ENCODE measurements at places on chromosomes 16 and 17. TPM values are rescaled to one million over a fixed set of nuclear protein-coding genes. Genes with fewer than 3 reads are reported as not detected.

Gene SPNS2
- total RNA-seq = 7.5 TPM

GRCh38 chr17:29571883-29572681 lies 3.6 kb downstream of the TP53I13 start:
- no peak for DNase-seq

DNA sequence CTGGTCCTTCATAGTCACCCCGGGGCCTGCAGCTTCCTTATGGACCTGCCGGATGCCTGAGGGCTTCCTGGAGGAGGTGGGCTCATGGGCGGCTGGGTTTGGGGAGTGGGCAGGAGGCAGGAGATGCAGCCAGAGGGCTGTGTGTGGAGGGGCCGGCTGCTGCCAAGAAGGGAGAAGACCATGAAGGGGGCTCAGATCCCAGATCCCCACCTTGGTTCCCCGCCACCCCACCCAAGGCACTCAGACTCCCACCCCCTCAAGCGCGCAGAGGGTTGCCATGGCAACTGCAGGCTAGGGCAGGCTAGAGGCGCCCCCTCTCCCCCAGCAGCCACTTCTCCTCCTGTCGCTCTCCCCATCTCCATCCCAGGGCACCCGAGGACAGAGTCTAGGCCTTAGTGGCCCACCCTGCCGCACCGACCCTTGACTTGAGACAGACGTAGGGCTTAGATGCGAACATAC lies 104.5 kb downstream of the CRLF3 start:
- no peak for DNase-seq

DNA sequence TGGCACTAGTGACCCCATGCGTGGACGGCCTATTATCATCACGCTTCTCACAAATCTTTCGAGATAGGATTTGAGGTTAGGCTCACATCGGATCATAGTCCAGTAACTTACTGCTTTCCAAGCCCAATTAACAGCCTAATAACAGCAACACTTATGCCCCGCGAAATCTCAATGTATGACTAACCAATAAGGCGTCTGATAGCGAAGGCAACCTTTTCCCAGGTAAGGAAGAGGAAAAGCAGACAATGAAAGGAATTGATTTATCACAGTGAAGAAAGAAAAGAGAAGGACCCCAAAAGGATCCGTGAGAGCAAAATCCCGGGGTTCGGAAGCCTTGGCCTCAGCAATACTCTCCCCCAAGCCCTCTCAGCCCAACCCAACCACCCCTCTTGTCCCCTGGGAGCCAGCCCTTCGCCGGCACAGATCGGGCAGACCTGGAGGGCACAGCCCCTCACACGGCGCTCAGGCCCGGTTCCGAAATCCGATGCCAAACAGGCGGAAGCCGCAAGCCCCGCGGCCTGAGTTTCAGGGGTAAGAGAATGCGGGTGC lies 534 bp downstream of the GPATCH8 start:
- DNase-seq = no peak

DNA sequence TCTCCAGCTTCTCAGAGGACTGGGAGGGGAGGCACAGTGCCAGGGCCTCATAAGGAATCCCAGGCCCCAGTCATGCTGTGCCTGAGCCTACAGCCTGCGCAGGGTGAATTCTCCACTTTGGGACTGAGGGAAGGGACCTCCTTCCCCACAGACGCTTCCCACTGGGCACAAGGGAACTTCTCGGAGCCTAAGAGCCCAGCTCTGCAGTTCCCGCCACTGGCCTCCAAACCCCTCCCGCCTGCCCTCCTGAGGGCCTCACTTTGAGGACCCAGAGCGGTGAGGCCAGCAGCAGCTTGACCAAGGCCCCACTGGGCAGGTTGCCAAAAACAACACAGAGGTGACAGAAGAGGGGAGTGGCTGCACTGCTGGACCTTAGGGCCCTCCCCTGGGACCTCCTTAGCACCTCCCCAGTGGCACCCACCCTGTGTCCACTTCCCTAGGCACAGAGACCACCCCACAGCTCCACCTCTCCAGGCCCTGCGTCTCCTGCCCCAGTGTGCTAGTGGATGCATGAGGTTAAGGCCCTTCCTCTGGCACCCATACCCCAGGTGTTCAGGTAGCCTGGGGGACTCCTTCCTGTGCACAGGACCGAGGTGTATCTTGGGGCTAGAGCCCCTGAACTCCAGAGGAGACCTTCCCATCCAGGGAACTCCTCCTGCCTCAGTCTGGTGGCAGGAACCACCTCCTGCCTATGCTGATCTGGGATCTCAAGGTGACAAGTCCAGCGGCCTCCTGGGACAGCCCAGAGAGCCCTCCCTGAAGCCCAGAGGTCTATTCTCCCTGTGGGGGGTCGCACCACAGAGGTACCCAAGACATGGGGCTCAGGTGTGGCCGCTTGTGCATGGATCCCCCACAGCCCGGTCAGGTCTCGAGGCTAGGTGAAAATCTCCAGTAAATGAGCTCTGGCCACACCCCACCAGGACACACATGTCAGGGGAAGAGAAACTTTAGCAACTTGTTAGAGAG lies 3.4 kb downstream of the CASKIN2 start:
- no peak for DNase-seq

Gene SOX15
- total RNA-seq = 1.2 TPM

Gene LGALS9B
- not detected for total RNA-seq

DNA sequence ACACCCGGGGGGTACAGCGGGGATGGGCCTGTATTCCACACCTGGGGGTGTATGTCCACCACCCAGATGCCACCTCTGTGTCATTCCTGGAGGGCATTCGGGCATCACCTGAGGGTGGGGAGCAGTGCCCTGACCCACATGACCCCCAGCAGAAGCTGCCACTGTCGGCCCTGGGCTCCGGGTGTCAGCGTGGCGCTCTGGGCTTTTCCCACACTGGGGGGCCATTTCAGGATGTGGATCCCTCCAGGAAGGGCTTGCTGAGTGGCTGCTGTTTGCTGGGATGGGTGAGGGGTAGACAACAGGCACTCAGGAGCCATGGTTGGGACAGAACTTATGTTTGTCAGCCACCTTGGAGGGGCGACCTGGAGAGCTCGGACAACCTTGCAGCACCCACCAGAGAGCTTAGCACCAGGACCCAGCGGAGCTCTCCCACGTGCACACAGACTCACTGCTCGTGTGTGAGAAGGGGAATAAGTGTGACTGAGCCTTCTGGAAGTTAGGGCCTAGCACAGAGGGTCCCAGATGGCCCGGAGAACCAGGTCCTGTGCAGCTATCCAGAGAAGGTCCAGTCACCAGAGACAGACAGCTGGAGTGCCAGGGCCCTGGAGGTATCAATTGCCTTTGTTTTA lies 102.7 kb downstream of the METRNL start:
- DNase-seq = no peak

DNA sequence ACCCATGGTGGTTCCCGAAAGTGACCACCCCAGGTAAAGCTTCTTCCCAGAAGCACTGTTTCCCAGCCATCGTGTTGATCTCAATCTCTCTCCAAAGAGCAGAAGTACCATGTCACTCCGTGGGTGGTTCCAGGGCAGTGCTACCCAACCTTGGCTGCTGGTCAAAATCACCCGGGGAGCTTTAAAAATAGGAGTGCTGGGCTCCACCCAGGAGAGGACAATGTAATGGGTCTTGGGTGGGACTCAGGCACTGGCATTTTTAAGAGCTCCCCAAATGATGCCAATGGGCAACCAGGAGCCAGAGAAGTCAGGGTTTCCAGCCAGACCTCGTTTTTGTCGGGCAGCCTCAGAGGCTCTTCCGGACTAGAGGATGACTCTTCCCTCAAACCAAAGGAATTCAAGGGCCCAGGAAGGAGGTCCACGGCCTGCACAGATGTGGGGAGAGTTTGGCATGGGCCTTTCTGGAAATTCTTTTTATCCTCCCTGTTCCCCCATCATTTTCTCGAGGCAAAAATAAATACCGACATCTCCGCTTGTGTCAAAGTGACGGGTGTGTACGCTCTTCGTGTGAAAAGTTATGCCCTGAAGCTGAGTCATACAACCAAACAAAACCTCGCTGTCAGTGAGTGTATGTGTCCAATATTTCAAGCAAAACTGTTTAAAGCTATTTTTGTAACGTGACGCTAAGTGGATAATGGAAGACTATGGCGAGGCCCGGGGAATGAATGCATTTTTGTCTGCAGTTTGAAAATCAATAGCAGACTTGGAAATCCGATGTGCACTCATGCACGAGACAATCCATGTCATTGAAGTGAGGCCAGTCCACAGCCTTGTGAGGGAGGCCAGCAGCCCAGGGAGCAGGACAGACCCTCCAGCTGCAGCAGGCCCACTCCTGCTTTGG lies 364.1 kb downstream of the FOXL1 start:
- DNase-seq = no peak

- DNase-seq = no peak
Measured at GRCh38 chr17:32692179-32692578, 184.7 kb downstream of the MYO1D start.

DNA sequence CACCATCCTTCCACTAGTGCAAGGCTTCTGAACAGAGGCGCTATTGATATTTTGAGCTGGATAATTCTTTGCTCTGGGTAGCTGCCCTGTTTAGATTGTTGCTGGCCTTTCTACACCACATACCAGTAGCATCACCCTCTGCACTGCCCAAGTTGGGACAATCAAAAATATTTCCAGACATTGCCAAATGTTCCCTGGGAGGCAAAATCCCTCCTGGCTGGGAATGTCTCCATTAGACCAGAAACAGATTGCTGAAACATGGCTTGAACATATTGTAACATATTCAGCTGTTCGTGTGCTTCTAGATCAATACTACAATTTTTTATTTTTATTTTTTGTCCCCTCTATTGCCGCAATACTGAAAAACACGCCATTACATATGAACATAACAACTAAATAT lies 174.6 kb downstream of the ABCA8 start:
- DNase-seq = no peak

DNA sequence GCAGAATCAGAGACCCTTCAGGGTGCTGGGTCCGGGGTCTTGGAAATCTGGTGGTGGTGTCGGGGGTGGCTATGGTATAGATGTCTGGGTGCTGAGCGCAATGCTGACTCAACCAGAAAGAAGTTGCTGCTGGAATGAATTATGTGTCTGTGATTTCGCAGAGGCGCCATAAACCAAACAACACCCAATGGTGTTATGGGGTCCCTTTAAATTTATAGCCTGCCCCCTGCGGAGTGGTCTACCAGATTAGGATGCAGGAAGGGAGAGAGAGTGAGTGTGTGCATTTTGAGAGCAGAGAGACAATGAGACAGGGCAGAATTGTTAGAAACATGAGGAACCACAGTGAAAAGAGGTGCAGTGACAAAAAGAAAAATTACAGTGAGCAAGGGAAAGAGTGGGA lies 100.7 kb upstream of the CDH11 start:
- no peak for DNase-seq

GRCh38 chr17:17375841-17376240 lies 72.7 kb downstream of the NT5M start:
- DNase-seq = no peak

DNA sequence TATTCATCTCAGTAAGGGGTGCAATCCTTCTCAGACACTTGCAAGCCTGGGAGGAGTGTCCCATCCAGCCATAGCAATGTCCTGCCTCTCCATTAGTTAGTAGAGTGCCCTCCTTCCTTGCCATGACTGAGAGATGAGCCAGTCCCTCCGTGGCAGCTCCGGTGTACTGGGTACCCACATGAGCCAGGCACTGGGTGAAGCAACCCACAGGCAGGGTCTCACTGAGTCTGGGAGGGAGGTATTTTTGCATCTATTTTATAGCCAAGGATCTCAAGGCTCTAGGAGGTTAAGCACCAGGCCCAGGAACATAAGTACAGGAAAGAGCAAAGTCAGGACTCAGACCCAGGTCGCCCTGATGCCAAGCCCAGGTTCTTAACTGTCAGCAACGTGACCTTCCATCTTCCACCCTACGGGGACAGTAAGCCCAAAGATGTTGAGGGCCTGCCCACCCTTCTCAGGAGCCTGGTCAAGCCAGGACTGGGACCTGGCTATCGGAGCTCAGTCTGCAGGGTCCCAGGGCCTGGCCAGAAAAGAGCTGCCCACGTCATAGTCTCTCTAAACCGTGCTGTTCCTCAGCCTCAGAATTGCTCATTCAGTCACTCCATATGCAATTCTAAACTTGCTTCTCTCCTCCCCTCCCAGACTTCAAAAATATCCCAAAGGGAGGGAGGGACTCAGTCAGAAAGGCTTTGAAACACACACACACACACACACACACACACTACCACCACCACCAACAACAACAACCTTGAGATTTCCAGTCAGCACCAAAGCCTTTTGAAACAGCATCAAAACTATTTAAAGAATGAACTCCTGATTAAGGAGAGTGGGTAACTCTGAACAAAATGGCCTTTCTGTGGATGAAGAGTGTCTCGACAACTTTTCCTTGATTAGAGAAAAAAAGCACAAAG lies 16.6 kb downstream of the NOS2 start:
- DNase-seq = no peak

DNA sequence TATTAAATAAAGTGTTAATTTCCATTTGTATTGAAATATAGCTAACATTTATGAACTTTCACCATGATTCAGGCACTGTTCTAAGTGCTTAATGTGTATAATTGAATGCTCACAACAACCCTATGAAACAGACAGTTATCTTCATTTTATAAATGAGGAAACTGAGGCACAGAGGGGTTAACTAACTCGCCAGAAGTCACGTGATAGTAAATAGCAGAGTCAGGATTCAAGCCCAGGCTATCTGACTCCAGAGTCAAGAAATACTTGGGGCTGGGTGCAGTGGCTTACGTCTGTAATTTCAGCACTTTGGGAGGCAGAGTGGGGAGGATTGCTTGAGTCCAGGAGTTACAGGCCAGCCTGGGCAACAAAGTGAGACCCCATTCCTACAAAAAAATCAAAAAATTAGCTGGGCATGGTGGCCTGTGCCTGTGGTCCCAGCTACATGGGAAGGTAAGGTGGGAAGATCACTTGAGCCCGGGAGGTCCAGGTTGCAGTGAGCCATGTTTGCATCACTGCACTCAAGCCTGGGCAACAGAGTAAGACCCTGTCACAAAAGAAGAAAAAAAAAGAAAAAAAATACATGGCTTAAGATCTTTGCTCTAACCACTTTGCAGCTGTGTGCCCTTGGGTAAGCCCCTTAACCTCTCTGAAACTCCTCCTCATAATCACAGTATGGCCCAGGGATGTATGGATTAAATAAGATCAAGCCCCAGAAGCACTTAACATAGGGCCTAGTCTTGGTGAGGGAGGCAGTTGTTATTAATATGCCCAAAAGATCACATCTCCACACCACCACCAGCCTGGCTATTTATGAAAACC lies 29.0 kb downstream of the WSB1 start:
- no peak for DNase-seq

GRCh38 chr16:24052329-24053098 lies 203.6 kb upstream of the CACNG3 start:
- DNase-seq = no peak

GRCh38 chr17:28812748-28813377 lies 29.7 kb downstream of the FAM222B start:
- DNase-seq = no peak

Gene ASPHD1
- total RNA-seq = 0.16 TPM

Gene ITGAX
- 2.2 TPM for total RNA-seq

DNA sequence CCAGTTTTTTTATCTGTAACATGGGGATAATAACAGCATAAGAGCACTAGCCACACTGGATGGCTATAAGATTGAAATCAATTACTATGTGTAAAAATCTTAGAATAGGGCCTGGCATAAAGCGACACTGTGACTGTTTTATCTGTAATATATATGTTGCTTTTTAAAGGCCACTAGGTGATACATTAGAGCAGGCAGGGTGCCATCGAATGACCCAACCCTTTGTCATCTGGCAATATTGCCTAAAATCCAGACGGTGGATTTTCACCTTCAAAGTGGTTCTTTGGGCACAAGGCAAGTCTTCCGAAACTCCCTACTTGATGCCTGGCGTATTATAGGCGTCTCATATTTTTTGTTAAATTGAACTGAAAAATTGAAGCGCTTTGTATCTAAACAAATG lies 69.1 kb downstream of the PRKCA start:
- DNase-seq = no peak

GRCh38 chr17:13792314-13792713 lies 190.6 kb upstream of the HS3ST3A1 start:
- DNase-seq = no peak

Gene ZSCAN32
- 7.9 TPM for total RNA-seq

Measured in urinary bladder (tissue), 4 donors.